ENCODE measurements at places on chromosomes 12 and 14.

DNA sequence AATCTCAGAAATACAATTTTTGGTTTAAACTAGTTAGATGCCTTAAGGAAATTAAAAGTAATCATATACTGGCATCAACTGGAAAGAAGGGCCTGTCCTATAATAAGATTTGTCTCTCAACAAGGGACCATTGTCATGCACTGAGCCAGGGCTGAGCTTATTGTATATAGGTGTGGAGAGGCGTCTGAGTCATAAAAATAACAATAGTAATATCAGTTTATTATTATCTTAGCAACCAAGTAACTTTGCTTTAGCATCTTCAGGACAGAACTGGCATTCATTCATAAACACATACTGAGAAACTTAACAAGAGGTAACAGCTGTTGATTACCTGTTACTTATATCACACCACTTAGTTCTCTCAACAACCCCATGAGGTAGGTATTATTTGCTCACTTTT is 7.1 kb downstream of the KRT75 start:
- ATAC-seq: no peak

DNA sequence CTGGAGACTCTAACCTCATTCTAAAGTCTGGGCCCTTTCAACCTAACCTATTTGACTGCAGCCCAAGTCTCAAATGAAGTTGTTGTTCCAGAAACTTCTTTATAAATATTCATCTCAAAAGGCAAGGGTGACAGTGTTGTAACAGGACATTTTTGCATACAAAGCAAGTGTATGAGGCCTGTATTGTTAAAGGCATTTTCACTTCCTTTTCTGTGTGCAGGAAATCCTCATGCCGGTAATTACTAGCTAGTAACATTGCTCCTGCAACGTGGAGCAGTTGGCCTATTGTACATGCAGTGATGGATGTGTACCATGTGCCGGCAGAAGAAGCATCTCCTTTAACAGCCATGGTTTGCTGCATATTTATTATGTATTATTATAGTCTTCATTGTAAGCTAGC is 156.5 kb upstream of the RMST start:
- no peak for ATAC-seq

DNA sequence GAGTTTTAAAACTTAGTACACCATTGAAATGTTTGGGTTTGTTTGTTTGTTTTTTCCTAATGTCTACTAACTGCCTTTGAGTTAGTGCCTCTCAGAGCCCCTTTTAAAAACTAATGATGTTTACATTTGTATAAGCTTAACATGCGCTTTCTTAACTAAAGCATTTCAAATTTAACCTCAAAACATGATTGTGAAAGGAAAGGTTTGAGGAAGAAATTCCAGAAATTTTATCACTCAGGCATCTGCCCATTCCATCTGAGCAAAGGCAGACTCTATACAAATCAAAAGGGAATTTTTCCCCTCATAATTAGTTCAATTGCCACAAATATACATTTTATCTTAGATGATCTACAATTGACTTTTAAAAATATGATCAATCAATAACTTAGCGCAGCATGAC is 230.7 kb upstream of the CAND1 start:
- no peak for ATAC-seq

DNA sequence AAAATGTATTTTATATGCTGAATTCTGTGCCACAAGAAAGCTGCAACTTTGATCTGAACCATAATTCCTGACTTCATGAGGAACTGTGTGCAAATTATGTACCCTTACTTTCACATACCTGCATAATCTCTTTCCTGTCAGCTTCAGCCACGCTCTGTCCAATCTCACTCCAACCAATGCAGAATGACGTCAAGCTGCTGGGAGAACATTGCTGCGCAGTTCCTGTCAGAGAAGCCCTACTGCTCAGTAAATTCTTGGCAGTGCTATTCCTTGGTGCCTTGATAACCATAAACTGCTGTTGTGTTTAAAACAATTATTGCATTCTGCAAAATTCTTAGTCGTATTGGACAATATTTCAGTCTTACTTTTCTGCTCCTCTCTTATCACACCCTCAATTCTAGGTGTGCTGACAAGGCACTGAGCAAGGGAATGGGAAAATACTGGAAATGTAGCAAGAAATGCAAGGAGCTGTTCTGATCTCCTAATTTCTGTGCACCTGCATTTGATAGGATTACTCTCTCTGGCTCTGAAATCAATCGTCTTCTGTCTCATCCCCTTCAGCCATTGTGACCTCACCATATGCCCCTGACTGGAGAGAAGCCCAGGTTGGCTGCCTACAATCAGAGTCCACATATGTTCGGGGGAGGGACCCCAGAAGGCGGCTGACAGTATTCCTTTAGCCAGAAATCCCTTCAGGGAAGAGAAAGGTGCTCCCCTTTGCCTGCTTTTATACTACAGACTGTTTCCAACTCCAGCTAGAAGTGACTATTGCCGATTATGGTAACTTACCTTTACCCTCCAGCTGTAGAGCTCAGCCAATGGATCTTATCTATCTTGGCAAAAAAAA is 274.9 kb upstream of the NOVA1 start:
- ATAC-seq: no peak

GRCh38 chr14:92427096-92427495 is 86.5 kb upstream of the RIN3 start:
- no peak for ATAC-seq

GRCh38 chr12:41932470-41932991 is 212.1 kb downstream of the GXYLT1 start:
- ATAC-seq: peak; percentile 41

- no peak for ATAC-seq
These were observed 33.6 kb upstream of the HIGD1C start for GRCh38 chr12:50918584-50919316.

- ATAC-seq: no peak
These were observed 4.2 kb downstream of the RARG start for GRCh38 chr12:53227836-53228235.

DNA sequence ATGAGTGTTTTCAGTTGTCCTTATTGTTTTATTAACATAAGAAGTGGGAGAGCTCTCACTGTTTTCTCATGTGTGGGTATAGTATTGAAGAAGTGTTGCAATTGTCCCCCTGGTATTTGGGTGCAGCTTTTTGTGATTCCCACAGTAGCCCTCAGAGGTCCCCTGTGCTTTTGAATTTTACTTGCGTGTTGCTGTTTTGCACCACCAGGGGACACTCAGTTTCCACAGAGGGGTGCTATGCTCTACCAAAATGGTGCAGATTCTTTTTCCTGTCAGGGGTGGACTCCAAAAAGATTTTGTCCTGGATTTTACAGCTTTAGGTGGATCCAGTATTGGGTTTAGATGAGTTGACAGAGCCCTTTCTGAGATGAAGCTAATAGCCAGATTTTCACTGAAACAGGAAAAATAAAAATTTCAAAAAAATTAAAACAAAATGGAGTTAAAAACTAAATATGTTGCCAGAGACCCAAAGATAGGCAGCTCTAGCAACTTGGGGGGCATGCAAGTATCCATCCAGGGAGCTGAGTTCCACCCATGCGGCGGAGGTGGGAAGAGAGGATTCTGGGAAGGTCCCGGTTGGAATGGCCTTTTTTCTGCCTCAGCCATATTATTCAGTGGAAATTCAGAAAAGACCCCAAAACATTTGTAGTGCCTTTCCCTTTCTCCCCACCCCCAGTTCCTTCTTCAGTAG is 50.2 kb downstream of the TTLL5 start:
- peak; percentile 38 for ATAC-seq

DNA sequence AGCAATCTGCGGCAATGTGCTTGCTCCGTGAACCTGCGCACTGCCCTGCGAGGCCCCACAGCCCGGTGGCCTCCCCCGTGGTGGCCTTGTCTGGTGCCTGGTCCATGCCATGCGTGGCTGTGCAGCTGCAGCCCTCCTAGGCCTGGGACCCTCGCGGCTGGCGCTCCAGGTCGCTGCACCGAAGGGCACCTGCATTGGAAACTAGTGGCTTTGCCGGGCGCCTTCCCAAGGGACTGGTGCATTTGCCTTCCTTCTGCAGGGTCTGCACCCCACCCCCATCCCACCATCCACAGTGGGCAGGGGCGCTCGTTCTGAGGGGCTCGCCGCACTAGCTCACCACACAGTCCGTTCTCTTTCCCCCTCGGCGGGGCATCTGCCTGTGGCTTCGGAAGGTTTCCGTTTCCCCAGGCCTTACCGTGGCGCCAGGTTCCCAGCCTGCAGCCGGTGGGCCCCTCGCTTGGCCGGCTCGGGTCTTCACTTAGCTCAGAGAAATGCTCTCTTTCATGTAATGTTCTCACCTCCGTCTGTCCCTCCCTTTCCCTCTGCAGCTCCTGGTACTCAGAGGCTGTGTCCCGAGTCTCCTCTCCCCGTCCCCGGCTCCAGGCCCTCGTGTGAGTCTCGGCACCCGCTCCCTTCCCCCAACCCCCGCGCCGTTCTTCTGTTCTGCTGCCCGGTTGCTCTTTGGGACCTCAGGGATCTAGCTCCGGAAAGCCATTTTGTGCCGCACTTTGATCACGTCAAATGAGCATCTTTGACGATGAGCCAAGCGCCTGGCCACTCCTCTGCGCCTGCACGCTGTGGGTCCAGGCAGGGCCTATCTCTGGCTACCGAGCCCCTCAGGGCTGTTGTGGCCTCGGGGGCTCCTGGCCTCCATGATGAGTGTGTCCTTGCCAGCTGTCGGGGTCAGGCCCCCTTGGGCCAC is 31.9 kb downstream of the JAG2 start:
- ATAC-seq: no peak

DNA sequence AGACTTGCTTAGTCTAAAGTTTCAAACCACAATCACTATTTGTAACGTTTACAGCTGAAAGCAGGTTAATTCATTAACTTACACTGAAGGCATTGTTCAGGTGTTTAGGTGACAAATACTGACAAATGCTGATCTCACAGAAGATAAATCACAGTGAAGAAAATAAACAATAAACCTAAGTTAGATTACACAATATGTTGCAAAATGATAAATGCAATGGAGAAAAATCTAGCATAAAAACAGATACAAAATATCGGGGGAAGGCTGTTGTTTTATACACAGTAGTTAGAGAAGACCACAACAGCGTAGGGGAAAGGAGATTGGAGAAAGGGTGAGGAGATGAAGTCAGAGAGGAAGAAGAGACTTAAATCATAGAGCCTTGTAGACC is 3.0 kb downstream of the SCAF11 start:
- no peak for ATAC-seq

DNA sequence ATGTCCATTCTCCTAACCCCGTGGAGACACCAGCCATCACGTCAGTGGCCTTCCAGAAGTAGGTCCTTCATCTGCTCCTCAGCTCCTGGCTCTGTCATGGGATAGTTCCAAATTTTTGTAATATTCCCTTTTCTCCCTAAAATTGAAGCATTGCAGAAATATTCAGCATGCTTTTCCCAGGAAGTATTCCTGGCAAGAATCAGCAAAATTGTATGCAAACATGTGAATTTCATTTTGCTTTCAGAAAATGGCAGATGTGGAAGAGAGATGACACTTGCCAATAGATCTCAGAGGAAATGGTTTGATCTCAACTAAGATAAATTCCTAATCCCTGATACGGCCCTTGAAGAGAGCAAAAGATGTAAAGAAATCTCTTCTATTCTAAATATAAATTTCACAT is 298.9 kb downstream of the ITPR2 start:
- no peak for ATAC-seq

GRCh38 chr12:53324113-53324778 is 2.8 kb upstream of the AAAS start:
- ATAC-seq: peak; percentile 14

DNA sequence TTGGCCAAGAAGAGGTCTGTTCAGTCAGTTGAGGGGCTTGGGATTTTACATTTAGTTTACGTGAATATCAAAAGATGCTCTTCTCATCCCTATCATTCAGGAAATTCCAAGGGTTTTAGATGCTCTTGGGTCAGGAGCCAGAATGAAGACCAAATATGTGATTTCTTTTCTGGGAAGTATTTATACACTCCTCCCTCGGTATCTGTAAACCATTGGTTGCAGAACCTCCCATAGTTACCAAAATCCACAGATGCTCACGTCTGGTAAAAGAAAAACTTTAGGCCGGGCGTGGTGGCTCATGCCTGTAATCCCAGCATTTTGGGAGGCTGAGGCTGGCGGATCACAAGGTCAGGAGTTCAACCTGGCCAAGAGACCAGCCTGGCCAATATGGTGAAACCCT is 75.9 kb downstream of the TNFAIP2 start:
- no peak for ATAC-seq

DNA sequence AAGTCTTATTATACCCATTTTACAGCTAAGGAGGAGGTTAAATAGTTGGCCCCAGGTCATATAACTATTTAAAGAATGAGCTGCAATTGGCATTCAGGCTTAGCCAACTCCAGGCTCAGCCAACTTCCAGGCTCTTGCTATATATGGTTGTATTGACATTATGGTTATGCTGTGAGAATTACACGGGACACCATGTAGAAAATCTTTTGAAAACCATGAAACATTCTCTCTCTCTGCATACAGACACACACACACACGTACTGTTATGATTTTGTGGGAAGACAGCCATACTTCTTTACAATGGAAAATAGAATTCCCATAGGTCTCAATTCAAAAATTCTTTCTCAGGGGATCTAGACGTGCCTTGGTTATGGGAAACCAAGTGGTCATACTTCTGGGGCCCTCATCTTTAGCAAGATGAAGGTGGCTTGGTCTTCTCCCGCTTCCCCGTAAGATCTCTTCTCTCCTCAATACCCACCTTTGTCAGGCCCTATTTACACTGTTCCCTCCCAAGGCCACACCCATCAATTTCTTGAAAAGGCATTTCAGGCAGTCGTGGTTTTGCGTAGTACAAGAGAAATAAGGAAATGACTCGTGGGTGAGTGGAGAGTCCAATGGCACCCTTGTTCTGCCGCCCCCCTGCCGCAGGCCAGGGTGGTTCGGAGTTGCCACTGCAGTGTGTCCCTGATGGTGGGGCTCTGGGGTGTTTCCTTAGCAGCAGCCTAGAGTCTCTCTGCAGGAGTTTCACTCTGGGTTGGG is 10.0 kb upstream of the GPRC5A start:
- no peak for ATAC-seq

- no peak for ATAC-seq
These were observed 12.8 kb downstream of the ATP2B1 start for GRCh38 chr12:89695830-89696229.

GRCh38 chr12:105330931-105331804 is 677 bp downstream of the C12orf75 start:
- peak; percentile 11 for ATAC-seq

DNA sequence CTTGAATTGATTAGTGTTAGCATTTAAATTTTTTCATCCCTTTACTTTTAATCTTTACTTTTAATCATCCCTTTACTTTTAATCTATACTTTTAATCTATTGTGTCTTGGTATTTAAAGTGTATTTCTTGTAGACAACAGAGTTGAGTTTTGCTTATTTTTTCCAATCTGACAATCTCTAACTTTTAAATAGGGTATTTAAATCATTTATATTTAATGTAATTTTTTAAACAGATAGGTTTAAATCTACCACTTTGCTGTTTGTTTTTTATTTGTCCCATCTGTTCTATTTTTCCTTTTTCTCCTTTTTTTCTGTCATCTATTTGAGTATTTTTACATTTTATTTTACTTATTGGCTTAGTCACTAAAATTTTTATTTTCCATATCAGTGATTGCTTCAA is 68.3 kb downstream of the TTC7B start:
- no peak for ATAC-seq

GRCh38 chr12:123056053-123056452 is 75.6 kb downstream of the ARL6IP4 start:
- no peak for ATAC-seq

GRCh38 chr14:73394317-73394716 is 64.0 kb downstream of the NUMB start:
- ATAC-seq: no peak
